Panc1 (cell line): ENCODE measurements at places on chromosomes 6 and 20. TPM values are rescaled to one million over a fixed set of nuclear protein-coding genes. Genes with fewer than 3 reads are reported as not detected.

DNA sequence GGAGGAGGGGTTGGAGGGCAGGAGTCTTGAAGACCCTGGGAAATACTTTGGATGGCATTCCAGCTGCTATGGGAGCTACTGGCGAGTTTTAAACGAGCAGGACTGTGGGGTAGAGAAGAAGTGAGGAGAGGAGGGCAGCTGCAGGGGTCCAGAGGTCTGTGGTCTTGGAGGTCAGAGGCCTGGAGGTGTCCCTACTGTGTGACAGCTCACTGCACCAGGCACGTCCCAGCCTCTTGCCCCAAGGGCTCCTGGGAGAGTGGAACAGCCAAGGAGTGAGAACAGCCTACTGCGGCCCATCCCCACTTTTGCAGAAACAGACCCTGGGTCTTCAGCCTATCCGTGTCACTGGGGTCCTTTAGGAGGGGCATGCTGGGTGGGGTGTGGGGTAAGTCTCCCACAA, 2.9 kb upstream of the NOL4L start:
- H3K4me1 ChIP-seq = no peaks in the 10 kb centered on the region
- no peak overlapping the region for H3K4me3 ChIP-seq
- DNase-seq = no peak
- H3K27me3 ChIP-seq = peaks cover 3% of the 10 kb centered on the region; the same call in 1 of the 2 replicates
- no peaks in the 10 kb centered on the region for H3K36me3 ChIP-seq

DNA sequence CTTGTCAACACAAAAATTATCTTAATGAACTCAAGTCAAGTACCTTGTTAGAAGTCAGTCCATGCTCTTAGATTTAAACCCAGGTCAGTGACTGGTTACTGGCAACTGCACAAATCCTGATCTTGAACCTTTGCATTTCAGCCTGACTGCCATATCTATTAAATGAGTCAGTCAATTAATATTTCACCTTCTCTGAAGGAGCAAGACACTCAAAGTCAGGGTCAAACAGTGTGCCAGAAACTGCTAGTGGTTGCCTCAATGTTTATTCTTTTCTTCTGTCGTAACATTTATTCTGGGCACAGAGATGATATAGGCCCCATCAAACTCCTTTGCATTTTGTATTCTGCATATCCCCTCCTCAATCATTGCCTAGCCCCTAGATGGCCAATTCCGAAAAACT, 193.9 kb upstream of the MOCS1 start:
- H3K4me1 ChIP-seq = no peaks in the 10 kb centered on the region
- H3K27ac ChIP-seq = no peak overlapping the region
- no peak overlapping the region for H3K4me3 ChIP-seq
- no peak for DNase-seq
- H3K27me3 ChIP-seq = no peaks in the 10 kb centered on the region

DNA sequence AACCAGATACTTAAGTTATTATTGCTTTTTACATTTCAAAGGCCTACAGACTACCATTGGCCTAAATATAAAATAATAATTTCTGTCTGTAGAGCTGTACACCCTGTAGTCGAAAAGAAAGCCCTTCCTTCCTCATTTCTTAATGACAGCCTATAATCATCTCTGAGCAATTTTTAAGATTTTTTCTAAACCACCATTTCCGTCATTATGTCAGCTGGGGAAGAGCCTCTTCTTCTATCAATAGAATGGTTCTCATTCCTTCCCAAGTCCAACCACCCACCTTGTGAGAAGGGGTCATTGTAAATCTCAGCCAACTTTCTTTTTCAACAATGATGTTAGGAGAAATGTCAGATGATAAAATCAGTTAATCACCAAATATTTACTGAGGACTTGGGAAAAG, 91.8 kb downstream of the PLEKHG1 start:
- H3K27ac ChIP-seq = no peak overlapping the region
- H3K36me3 ChIP-seq = no peaks in the 10 kb centered on the region
- no peak for DNase-seq
- H3K27me3 ChIP-seq = no peaks in the 10 kb centered on the region

Gene MAK
- total RNA-seq = 0.21 TPM
